ENCODE measurements at places on chromosomes 3 and 15. TPM values are rescaled to one million over a fixed set of nuclear protein-coding genes. Genes with fewer than 3 reads are reported as not detected.

DNA sequence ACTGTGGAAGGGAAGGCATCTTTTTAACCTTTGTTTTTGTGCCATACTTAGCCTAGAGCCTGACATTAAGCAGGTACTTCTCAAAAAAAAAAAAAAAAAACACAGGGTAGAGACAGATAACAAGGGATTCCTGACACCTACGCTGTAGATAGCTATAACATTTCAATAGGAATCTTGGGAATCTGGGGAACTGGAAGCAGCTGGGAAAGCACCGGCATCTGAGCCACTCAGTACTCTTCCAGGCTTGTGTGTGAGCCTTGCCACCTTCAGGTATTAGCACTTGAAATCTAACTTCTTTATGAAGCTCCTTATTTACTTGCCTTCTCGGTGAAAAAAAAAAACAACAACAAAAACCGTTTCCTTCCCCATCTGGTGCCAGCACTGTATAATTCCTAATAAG is 46.8 kb downstream of the PIK3CA start:
- no peak for DNase-seq

DNA sequence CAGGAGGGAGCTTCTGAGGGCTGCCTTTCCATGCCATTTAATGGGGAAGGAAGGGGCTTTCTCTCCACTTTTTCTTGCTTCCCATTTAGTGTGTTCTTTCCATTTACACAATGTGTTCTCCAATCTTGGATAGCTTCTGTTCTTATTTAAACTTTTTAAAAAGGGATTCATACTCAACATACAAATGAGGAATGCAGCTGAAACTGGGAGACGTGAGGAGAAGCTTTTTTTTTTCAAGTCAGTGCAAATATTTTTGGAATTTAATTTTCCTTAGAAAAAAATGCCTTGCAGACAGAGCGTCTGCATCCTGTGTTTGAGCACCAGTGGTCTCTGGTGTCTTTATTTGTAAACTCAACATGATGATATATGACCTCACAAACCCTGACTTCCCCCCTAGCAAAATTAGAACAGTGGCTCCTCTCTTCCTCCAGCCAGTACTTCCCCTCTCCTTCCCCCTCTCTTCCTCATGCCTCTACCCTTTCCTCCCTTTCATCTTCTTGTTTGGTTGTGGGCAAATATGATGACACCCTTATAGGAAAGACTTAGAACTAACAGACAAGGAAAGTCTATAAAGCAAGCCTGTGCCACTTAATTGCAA is 48.1 kb upstream of the PCSK6 start:
- DNase-seq, result no peak

GRCh38 chr15:70820214-70820613 is 33.7 kb downstream of the LARP6 start:
- no peak for DNase-seq

DNA sequence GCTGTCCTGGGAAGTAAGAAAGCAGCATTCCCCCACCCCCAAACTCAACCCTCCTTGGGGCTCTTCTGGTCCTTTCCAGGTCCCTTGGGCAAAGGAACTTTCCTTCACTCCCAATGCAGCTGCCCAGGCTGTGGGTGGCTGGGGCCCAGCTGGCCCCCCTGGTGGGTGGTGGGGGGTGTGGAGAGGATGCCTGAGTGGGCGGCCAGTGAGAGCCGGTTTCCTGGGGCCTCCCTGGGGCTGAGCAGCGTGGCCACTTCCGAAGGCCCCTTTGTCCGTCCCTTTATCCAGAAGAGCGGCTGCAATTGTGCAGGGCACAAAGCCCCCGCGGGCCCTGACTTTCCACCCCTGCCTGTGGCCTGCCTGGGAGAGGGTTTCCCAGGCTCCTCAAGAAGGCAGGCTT is 61.0 kb downstream of the RHCG start:
- DNase-seq, result no peak

GRCh38 chr15:60648928-60649679 is 170.2 kb upstream of the ICE2 start:
- no peak for DNase-seq

DNA sequence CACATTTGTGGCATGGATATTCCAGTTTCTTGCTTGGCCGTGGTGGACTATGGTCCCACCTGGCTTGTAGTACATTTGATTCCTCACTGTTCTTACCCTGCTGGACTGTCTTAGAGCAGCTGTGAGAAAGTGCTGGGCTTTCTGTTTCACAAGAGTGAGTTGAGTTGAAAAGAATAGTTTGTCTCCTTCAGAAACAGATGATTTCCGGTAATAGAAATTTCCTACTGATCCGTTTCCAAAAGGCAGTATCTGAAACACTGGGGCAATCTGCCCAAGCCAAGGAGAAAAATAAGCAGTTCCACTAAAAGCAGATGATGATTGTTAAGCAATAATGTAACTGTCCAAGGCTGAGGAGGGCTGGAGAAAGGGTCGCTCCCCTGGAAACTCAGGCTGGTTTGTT is 96.0 kb downstream of the SUCLG2 start:
- DNase-seq, result no peak

- no peak for DNase-seq
These were observed 49.6 kb upstream of the LRTM1 start for GRCh38 chr3:54977439-54977838.

GRCh38 chr15:67063689-67064606 is 1.5 kb upstream of the SMAD3 start:
- peak; percentile 54 for DNase-seq

- DNase-seq, result no peak
These were observed 88.0 kb downstream of the NUP210 start for GRCh38 chr3:13332158-13332557.

GRCh38 chr15:97177151-97177577 is 783.3 kb upstream of the ARRDC4 start:
- DNase-seq, result no peak

DNA sequence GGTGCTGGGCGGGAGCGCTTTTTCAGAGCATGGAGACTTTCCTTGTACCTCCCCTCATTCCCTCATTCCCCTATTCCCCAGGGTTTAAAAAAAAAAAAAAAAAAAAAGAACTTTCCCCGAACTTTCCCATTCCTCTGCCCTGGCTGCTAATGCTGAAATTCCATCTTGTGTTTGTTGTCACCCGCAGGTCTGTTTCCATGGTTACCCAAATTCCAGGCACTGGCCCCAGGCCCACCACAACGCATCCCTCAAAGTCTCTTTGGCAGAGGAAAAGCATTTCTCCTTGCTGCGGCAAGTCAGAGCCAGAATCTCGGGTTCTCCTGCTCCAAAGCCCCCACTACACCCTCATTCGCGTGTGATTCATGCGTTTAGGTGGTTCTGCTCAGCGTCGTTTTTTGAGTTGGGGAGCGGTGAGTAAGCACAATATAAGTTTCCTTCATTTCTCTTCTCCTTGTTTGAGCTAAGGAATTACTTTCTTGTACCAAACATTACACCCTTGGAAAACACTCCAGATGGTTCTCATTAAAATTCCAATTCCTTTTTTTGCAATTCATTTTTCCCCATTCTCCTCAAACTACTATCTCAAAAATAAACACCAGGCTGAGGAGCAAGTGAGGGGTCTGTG is 21.6 kb downstream of the ANAPC13 start:
- DNase-seq, result peak; percentile 83

DNA sequence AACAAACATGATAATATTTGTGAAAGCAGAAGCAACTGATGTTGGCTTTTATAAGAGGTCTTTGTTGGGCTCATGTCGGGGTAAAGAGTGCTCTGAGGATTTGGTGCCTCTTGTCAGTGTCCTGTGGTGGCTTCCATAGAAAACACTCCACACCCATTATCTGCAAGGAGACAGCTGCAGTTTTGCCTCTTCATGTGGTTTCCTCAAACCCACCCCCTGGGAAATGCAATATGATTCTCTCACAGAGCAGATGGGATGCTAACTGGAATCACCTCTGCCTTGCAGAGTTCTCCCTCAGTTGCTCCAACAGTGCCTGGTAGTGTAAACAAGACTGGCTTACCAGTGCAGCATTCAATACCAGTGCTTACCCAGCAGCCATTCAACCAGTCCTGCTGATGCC is 771.4 kb upstream of the CFAP20DC start:
- DNase-seq, result no peak

The SPSB4 gene
- 5.3 TPM for total RNA-seq

The KBTBD13 gene
- 10.6 TPM for total RNA-seq

The AHSG gene
- total RNA-seq, result not detected

The GOLGA8K gene
- total RNA-seq, result 0.74 TPM

The GHSR gene
- not detected for total RNA-seq

The GOLGA8S gene
- total RNA-seq, result 0.40 TPM

The PAQR5 gene
- 1.7 TPM for total RNA-seq

The LTK gene
- total RNA-seq, result 1.5 TPM

Data from left ventricle myocardium superior (tissue), 1 donor.